T1000 (cell line): ENCODE measurements at places on chromosomes 3 and 15.

DNA sequence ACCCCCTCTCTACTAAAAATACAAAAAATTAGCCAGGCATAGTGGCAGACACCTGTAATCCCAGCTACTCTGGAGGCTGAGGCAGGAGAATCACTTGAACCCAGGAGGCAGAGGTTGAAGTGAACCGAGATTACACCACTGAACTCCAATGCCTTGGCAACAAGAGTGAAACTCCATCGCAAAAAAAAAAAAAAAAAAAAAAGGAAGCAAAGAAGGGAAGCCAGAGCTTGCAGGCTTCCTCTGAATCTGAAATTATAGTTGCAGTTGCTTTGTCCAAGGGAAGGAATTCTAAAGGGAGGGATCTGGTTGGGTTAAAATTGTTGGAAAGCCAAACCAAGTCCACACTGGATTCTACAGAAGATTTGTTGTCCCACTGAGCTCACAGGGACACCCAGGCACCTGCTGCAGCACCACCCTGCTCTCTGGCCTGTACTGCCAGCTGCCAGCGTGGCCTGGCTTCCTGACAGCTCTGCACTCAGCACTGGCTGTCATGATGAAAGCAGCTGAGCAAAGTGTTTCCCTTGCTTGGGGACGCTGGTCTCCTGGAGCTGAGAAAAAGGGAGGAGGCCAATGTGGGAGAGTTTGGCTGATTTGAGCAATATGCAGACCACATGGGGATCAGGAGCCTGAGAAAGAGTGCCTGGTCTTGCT lies 88.8 kb upstream of the HES1 start:
- DNase-seq = no peak

DNA sequence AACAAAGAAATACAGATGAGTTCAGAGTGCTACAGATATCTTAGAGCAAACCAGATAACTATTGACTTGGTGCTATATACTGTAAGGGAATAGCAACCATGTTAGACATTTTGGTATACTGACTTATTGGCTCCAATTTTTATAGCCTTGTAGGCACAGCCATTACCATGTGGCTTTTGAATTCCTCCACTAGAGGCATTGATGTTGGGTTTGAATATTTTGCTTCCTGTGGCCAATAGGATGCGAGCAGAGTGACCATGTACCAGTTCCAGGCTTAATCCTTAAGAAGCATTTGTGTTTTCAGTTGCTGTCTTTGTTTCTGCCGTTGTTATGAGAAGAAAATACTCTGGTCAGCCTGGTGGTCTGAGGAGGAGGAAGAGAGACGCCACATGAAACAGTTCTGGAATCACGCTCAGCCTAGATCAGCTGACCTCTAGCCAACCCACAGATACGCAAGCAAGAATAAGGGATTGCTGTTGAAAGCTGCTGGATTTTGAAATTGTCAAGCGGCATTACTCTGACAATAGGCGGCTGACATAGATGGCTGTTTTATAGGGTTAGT lies 109.4 kb upstream of the TNIK start:
- DNase-seq = no peak

DNA sequence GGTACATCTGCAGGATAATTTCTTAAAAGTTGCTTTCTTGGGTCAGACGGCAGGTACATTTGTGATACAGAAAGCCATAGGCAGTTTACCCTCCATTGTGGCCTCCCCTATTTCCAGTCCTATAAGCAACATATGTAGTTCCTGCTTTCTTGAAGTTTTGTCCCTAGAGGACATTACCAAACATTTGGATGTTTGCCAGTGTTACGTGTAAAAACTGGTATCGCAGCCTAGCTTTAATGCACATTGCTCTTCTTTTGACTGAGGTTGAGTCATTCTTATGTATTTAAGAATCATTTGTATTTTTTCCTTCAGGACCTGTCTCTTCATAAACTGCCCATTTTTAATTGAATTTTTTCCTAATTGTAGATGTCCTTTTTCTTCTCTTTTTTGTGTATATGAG lies 114.3 kb downstream of the DIPK2A start:
- DNase-seq = no peak

GRCh38 chr3:31275038-31275572 lies 257.6 kb upstream of the STT3B start:
- DNase-seq = no peak

DNA sequence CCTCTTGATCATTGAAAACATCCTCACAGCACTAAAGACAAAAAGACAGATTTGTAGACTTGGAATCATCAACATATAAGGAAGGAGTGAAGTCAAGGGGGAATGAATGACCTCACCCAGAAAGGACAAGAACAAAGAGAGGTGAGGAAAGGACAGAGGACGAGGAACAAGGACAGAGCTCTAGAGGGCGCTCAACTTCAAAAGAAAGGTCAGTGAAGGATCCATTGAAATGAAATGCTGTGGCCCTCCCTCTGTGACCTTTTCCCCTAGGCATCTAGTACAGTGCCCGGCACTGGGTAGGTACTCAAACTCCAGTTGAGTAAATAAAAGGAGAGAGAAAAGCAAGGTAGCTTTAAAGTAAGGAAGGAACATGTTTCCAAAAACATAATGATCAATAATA lies 2.6 kb downstream of the ATP8B4 start:
- no peak for DNase-seq

- peak; percentile 51 for DNase-seq
Measured at GRCh38 chr3:159804726-159805410, 183.8 kb upstream of the IL12A start.

DNA sequence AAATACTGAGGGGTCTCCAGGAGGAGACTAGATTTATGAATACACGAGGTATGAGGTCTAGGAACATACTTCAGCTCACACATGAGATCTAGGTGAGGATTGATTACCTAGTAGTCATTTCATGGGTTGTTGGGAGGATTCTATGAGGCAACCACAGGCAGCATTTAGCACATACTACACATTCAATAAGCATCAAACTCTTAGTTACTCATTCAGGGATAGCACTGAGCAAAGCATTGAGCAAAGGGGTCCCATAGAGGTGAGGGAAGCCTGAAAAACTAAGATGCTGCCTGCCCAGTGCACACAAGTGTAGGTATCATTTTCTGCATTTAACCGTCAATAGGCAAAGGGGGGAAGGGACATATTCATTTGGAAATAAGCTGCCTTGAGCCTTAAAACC lies 4.5 kb downstream of the CCR5 start:
- DNase-seq = no peak

- DNase-seq = no peak
Measured at GRCh38 chr15:78079298-78080087, 2.0 kb upstream of the TBC1D2B start.

DNA sequence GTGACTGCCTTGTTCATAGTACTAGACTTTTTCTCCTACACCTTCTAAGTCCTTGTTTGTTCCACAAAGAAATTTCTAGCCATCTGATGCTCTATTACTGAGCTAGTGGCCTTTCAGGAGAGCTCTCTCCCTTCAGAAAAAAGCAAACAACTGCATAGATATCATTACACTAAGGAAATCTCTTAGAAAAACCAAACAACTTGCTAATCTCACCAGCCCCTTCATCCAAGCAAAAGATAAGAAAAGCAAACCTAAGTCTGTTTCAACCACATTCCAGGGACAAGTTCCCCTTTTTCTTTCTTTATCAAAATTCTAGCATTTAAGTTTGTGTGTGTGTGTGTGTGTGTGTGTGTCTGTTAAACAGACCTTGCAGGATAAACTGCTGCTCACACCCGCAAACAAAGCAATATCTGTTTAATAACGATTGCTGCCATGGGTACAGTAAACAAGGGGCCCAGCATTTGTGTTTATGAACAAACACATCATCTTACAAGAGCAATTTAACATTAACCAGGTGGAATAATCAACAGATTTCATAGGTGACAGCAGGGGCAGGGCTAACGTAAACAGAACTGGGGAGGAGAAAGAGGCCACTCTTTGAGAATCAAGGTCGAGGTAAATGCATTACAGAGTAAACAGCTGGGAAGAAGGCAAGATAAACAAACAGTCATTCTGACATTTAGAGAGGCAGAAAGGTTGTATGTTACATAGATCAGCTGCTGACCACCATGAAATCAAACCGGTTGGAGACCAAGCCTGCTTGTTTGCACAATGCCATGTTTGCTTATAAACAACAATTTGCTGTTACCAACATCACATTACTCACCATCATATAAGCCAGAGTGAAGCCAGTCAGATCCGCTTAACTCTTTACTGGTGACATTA lies 375.1 kb downstream of the FOXP1 start:
- no peak for DNase-seq

DNA sequence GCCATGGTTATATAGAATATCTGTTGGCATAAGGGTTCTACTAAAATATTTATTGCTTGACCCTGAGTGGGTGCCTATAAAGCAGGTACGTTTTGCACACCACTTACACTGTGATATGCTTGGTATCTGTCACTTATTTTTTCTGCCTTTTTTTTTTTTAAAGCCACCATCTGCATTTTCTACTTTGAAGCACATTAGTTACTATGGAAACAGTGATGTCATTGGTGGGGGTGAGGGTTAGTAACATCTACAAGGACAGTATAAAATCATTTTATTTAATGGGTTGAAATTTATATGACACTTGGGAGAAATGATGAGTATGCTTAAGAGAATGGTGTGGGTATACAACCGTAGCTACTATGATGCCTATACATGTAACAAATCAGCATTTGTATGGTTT lies 25.6 kb downstream of the SLCO3A1 start:
- DNase-seq = no peak
